Daoy (cell line): ENCODE measurements at places on chromosomes 11 and 22.
A peak's percentile ranks its signal among the peaks of the same experiment; 100 is the strongest.

- no peak for DNase-seq
These were observed 204.5 kb downstream of the CSNK2A3 start for GRCh38 chr11:11148596-11148995.

DNA sequence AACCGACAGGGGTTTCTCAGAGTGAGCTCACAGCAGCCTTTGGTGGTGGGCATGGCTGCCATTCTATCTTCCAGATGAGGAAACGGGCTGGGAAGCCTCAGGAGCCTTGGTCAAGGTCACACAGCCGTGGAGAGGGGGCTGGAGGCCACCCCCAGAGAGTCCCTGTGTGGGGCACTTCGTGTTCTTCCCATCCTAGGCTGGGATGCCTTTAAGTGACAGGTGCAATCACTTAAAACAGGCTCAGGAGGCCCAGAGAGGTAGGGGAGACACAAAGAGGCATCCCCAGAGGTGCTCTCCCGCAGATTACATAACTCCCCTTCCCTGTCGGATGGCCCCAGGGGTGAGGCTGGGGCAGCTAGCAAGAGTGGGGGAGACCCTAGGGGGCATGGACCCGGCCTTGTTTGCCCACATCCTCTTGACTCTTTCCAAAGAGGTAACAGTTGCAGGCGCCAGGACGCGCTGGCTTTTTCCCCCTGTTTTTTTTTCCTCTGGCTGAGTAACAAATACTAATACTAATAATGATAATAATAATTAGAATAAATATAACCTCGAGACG is 17.5 kb upstream of the SHISAL1 start:
- no peak for DNase-seq

- DNase-seq = peak; percentile 21
These were observed 143.2 kb upstream of the GRIA4 start for GRCh38 chr11:105466582-105467228.

GRCh38 chr22:26197425-26197824 is 28.2 kb downstream of the SEZ6L start:
- DNase-seq = no peak

- no peak for DNase-seq
These were observed 29.1 kb downstream of the ZBED4 start for GRCh38 chr22:49882519-49883293.

GRCh38 chr11:121715405-121715804 is 262.6 kb upstream of the SORL1-AS1 start:
- no peak for DNase-seq

DNA sequence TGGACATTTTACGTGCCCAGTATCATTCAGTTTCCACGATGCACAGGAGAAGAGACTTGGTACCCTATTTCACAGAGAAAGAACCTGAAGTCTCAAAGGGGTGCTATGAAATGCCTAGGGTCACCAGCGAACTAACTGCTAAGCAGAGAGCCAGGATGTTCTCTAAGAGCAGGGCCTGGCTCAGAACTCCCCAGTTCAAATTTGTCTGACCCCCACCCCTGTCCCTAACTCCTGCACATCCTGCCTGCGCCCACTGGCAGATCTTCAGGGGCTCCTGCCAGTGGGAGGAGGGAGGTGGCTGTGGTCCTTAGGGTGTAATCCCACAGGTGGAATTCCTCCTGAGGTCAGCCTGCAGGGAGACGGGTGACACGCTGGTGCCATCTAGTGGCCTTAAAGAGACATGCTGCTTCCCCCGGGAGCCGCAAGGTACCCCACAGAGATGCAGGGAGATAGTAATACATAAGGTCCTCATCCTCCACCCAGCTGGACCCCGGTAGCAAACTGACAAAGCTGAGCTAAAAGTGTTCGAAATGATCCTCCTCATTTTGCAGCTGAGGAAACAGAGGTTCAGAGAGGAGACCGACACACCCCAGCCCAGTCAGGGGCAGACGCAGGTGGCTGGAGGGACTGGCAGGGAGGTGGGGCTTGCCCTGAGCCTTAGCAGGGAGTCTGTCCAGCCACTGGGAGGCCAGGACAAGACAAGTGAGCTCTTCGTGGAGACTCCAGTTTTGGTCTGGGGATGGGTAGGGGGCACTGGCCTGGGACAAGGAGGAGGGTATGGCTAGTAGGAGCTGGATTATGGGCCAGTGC is 34.1 kb downstream of the MB start:
- DNase-seq = peak; percentile 83

DNA sequence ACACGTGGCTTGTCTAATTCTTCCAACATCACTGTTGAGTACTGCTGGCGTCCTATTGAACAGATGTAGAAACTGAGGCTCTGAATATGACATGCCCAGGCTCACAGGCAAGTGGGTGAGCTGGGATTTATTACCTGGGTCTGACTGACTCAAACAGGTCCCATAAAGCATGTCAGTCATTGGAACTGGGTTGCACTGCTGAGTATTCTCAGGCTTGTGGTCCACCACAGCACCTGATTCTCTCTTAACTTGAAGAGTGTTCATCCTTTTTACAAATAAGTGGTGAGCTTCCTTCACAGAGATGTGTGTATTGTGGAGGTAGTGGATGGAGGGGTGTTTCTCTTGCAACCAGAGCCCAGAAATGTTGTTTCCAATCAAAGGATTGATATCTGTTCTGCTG is 44.5 kb downstream of the SC5D start:
- DNase-seq = no peak

- no peak for DNase-seq
These were observed 18.2 kb downstream of the KRTAP5-6 start for GRCh38 chr11:1714908-1715885.

- DNase-seq = peak; percentile 13
These were observed 34.1 kb upstream of the CALCA start for GRCh38 chr11:15006139-15006759.

DNA sequence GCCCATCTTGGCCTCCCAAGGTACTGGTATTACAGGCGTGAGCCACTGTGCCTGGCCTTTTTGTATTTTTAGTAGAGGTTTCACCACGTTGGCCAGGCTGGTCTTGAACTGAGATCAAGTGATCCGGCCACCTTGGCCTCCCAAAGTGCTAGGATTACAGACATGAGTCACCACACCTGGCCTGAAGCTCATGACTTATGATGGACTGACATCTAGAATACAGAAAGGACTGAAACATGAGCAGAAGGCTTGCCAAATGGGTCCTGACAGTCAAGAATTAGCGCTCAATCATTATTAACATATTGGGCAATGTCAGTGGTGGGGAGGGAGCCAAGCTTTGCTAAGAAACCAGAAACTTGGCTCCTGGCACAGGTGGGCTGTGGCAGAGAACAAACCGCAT is 5.0 kb downstream of the FADS1 start:
- DNase-seq = no peak

DNA sequence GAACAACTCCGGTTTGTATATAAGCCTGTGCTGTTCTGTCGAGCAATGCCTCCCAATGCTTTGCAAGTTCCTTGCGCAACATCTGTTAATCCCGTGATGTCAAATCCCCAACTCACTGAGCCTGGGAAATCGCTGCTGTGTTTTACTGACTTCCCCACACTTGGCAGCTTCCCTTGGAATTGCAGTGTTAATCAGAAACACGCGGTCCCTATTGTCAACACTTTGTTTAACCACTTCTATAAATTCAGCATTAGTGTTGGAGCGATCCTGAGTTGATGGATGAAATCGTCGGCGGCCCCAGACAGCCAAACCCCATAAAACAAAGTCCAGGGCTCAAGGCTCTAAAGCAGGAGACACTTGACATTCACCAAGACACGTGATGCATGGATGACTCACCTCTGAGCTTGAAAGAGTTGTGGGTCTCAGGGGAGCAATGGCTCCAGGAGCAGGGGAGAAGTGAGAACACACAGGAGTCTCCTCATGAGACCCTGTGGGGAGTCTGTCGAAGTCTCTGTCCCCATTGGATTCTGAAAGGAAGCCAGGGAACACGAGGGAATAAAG is 555.3 kb downstream of the MIAT start:
- peak; percentile 93 for DNase-seq

GRCh38 chr11:60377401-60378136 is 763 bp upstream of the MS4A7 start:
- peak; percentile 23 for DNase-seq

DNA sequence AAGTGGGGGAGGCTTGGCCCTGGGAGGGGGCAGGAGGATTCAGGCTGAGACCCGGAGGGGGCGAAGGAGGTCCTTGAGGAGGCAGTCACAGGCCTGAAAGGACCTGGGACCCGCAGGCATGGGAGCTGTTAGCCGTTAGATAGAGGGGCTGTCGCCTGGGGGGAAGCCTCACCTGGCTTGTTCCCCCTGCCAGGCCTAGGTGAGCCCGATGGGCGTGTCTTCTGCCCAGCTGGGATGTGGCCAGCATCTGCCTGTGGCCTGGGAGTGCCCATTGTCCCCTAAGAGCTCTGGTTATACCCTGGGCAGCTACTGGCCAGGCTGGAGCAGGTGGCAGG is 1.8 kb upstream of the DUSP8 start:
- peak; percentile 38 for DNase-seq

DNA sequence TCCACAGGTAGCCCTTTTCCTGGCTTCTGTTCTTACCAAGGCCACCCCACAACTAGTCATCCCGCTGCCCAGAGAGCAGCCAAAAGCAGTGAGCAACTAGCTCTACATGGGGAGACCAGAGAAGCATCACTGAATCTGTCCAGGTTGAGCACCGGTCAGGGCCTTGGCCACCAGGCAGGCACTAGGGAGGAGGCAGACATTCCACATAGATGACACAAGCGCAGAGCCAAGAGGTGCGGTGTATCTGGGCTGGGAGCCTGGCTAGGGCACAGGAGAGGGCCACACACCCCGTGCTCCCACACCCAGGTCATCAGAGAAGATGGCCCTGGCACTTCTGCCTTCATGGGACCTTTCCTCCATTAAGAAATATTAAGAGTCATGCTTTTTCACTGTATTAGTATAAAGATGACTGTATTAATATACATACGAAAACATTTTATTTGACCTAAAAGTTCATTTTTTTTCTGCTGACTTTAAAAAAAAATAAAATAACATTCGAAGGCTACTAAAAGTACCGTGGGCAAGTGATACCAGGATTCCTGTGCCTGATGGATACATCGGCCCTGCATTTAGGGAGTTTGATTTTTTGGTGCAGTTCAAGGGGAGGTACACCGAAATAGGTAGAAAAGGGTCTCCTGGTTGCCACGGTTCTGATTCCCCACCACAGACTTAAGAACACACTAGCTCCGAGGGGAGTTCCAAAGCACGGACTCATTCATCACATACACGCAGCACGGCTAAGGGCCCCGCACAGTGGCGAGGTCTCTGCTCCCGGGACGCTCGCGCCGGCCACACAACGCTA is 1.2 kb downstream of the DGCR2 start:
- peak; percentile 75 for DNase-seq

DNA sequence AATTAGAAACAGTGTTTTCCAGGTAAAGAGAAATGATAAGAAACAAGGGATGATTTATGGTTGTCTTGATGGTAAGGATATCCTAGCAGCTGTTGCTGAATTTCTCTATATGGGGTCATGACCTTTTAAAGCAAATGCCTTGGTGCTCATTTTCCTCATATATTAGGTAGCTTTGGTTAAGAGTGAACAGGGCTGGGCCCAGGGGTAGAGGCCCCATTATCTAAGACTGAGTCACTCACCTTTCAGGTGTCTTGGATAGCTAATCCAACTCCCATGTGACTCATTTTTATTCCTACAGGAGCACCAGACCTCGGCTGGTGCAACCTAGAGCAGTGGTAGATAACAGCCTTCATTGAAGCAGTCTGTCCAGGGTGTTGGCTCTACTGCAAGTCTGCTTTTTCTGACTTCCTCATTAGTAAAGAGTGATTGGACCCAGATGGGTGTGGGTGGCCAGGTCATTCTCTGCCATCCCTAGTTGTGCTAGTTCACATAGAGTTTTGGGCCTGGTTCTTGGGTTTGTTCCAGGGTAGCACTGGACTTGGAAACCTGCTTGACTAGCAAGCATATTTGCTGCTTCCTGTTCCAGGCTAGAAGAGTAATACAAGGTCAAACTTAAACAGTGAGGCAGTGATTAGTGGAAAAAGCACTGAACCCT is 37.4 kb downstream of the CTNND1 start:
- peak; percentile 14 for DNase-seq

DNA sequence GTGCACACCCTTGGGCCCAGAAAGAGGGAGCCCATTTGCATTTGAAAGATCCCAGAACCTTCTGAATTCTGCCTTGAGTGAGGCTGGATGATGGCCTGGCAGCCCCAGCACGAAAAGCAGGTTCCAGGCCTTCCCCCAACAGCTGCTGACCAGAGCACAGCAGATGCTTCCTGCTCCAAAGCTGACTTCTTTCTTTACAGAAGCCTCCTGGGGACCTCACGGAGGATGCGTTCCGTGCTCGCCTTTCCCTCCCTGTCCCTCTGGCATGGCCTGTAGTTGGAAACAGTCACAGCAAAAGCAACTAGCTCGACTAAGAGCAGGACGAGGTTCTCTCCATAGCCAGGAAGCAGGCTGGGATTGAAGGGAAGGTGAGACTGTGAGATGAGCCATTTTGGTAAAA is 107.7 kb upstream of the B3GAT1 start:
- no peak for DNase-seq
